ACHN (cell line): ENCODE measurements at places on chromosomes 16 and 17.

DNA sequence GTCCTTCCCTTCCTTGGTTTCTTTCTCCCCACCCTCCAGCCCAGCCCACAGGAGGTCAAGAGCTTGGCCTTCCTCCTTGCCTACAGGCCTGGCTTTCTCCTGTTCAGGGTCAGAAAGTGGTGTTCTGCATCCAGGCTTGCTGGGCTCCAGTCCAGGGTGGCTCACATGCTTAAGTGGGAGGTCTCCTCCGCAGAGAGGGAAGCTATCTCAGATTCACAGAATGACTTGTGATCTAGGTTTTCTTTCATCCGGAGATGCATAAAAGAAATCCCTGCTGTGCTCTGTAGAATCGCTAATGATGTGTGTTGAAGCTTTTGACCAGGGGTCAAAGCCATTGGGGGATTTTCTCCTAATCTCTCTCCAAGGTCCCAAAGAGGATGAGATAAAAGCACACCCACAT lies 382.3 kb upstream of the EEF2KMT start:
- DNase-seq: no peak

DNA sequence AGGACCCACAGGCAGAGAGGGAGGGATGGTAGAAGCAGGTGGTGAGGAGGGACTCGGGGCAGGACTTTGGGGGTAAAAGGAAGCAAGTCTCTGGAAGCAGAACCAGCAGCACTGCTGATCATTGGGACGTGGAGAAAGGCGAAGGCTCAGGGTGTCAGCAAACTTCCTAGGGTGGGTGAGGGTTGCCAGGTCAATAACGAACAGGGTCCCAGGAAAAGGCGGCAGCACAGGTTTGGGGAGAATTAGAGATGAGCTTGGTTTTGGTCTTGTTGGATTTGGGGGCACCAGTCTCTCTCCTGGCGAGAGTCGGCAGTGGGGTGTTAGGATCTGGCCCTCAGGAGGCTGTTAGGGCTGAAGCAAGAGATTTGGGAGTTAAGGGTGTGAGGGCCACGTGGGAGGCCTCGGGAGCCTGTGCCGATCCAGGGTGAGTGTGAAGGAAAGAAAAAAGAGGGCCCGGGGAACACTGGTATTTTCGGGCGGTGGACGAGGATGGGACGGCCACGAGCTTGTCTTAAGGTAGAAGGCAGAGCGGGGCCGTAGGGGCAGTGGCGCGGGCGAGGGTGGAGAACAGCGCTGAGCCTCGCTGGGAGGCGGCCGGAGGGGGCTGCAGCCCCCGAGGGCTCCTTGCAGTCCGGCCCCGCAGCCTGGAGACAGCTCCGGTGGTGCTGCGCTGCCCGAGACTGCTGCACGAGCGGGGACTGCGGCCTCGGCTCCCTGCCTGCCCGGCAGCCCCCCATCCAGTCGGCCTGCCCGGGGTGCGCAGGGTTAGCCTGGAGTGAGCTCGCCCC lies 765 bp upstream of the ADORA2B start:
- no peak for DNase-seq

DNA sequence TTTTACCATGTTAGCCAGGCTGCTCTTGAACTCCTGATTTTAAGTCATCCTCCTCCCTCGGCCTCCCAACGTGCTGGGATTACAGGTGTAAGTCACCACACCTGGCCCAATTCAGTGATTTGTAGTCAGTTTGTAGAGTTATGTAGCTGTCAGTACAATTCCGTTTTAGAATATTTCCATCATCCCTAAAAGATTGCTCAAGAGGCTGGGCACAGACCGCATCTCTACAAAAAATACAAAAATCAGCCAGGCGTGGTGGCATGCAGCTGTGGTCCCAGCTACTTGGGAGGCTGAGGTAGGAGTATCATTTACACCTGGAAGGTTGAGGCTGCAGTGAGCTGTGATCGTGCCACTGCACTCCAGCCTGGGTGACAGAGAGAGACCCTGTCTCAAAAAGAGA lies 20.6 kb downstream of the RGS11 start:
- no peak for DNase-seq

DNA sequence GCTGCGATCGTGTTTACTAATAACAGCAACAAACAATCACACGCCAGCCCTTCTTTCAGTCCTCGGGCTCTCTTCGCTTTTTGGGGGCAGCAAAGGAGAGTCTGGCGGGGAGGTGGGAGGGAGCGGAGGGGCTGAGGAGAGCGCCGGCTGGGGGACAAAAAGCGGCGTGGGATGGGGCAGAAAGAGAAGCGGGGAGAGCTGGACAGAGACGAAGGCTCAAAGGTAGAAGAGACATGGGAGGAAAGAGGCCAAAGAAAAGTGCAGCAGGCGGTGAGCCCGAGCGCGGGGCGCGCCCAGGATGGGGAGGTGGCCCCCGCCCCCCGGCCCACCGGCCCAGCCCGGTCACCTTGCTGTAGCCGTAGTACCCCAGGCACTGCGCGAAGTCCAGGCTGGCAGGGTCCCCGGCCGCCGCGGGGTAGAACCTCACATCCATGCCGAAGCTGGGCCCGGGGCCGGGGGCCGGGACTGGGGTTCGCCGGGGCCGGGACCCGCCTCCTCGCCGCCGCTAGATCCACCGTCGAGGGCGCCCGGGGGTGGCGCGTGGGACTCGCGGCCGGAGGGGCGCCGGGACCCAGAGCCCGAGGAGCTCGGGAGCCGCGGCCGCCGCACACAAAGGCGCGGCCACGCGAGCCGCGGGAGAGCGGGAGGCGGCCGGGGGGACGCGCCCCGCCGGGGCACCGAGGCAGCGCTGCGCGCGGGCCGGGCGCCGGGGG lies 496 bp downstream of the TOX3 start:
- no peak for DNase-seq

- no peak for DNase-seq
These were observed 8.2 kb downstream of the GAS2L2 start for GRCh38 chr17:35744830-35745229.

GRCh38 chr17:55639096-55639495 lies 83.6 kb downstream of the TMEM100 start:
- DNase-seq: no peak

- no peak for DNase-seq
These were observed 390.4 kb downstream of the SOX9 start for GRCh38 chr17:72511242-72511641.

DNA sequence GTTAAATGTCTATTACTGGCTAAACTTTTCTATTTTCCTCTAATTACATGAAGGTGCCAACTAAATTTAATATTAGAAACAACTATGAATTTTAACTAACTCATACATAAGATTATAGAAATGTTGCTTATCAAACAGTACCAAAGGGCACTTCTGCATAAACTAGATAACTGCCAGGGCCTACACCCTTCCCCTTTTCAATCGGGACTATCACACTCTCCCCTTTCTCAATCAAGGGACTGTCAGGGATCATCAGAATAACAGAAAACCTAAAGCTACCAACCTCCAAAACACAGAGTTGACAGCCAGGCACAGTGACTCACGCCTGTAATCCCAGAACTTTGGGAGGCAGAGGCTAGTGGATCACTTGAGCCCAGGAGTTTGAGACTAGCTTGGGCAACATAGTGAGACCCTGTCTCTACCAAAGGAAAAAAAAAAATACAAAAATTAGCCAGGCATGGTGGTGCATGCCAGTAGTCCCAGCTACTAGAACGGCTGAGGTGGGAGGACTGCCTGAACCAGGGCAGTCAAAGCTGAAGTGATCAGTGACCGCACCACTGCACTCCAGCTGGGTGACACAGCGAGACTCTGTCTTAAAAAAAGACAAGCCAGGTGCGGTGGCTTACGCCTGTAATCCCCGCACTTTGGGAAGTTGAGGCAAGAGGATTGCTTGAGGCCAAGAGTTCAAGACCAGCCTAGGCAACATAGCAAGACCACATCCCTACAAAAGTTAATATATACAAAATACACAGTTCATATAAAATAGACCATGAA lies 3.2 kb upstream of the PHLPP2 start:
- DNase-seq: no peak

DNA sequence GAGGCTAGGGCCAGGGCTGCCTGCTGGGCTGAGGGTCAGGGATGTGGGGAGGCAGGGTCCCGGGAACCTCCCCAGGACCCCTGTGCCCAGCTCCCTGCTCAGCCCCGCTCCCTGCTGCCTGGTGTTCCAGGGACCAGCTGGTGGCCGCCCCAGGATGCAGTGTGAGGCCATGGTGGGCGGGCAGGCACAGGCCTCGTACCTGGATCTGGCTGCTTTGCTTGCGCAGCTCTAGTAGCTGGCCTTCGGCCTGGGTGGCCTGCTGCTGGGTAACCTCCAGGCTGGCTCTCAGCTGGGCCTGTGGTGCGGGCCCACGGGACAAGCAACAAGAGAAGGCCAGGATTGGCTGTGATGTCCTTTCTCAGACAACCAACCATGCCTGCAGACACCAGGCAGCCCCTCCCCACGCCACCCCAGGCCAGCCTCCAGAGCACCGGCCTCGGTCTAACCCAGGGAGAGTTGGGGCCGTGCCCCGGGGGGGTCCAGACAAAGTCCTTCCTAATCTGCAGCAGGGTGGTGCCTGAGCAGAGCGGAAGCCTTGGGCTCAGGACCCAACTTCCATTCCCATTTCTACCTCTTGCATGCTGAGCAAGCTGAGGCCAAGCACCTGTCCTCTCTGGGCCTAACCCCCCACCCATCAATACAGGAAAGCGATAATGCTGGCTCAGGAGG lies 4.1 kb downstream of the TRIM65 start:
- DNase-seq: no peak

DNA sequence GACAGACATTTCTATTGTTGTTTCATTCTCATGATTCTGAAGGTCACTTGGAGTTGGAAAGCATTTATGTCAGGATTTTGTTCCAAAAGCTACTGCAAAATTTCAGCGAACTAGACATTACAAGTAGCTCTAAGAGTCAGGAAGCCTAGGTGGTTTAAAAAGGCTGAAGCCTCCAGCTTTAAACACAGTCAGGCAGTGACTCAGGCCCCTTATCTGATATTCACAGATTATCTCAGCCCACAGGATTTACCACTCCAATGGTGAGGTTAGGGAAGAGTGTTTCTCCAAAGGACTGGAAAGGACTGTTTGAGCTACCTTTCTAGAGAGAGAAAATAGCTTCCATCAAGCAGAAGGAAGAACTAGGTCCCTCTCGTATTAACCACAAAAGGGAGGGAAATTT lies 624.4 kb upstream of the C16orf82 start:
- DNase-seq: no peak

DNA sequence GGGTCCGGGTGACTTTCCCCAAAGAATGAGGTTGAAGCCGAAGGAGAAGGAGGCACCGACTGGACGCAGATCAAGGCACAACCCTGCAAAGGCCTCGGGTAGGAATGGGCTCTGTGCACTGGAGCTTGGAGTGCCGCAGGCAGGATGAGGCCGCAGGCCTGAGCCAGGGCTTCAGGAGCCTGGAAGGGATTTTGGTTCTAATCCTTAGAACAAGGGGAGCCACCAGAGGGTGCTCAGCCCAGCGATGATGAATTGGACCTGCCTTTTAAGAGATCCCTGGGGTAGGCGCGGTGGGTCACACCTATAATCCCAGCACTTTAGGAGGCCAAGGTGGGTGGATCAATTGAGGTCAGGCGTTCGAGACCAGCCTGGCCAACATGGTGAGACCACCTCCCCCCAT lies 8.1 kb downstream of the CIBAR2 start:
- DNase-seq: no peak

- no peak for DNase-seq
These were observed 95.2 kb upstream of the CIBAR2 start for GRCh38 chr16:85207357-85207921.

- no peak for DNase-seq
These were observed 108.0 kb upstream of the CDH13 start for GRCh38 chr16:82518811-82519210.

GRCh38 chr16:22855231-22855630 lies 41.3 kb downstream of the HS3ST2 start:
- DNase-seq: no peak

DNA sequence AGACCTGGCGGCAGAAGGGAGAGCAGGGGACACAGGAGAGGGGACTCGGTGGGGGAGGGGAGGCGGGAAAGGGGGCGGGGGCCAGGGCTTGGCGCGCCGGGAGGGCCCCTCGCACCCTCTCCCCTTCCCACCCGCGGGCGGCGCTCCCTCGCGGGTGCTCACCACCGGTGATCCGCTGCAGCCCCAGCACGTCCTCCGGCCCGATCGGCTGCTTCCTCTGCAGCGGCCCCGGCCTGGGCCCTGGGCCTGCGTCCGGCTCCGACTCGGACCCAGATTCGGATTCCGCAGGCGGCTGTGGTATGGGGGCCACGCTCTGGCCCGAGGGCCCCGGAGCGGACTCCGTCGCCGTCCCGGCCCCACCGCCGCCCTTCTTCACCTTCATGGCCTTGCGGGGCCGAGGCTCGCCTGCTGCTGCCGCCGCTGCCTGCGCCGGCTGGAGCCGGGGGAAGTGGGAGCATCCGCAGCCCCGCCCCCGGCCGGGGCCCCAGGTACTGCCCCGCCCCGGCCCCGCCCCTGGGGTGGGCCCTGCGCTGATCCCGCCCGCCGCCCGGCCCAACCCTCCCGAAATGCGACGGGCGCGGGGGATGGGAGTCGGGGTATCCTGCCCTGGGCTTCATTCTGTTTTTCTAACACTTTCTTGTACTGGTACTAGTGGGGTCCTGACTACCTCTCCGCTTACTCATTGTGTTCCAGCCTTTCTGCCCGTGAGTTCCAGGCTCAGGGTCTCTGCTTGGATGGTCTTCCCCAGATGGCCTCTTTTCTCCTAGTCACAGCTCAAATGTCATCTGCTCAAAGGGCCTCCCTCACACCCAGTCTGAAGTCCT lies at the start of gene UNC119:
Gene UNC119, minus strand, starts transcription at position 449 of the 824 bp plus-strand sequence. Its CDS starts 67 bp downstream, at position 382.
- DNase-seq: peak; percentile 82

DNA sequence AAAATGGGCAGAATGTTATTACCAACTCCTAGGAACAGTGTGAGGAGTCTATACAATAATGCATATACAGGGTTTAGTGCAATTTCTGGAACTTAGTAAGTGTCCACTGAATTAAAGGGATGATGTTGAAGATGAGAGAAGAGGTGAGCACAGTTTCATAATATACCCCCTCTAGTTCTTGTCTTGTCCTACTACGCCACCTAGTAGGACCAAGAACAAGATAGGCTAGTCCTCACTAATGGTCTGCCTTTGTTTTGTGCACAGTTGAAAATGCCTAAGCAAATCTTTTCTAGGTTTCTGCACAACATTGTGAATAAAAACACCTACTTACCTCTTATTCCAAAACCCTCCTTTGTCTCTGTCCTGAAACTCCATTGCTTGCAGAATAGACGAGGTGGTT lies 670.2 kb downstream of the CDH8 start:
- no peak for DNase-seq

DNA sequence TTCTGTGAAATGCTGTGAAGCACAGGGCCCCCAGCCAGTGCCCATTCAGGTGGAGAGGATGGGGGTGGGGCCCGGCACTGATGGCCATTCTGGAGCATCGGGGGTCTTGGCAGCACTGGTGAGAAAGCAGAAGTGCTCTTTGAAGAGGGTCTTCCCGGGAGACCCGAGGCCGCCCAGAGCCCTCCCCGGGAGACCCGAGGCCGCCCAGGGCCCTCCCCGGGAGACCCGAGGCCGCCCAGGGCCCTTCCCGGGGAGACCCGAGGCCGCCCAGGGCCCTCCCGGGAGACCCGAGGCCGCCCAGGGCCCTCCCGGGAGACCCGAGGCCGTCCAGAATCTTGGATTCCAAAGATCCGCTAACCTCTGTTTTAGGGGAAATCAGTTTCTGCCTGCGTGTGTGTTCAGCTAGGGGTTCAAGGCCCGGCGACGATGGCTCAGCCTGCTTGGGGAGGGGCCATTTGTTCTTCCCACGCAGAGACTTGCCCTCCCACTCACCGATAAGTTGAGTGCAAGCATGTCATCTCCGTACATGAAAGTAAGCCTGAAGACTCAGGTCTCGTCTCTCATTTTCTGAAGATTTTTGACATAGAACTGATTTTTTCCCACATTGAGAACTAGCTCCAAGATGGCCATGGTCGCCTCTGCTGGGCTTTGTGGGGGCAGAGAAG lies 35.2 kb upstream of the CAPN15 start:
- DNase-seq: no peak
